Cerebellum (tissue), 4 donors: ENCODE measurements at places on chromosomes 1 and 21. TPM values are rescaled to one million over a fixed set of nuclear protein-coding genes. Genes with fewer than 3 reads are reported as not detected.

DNA sequence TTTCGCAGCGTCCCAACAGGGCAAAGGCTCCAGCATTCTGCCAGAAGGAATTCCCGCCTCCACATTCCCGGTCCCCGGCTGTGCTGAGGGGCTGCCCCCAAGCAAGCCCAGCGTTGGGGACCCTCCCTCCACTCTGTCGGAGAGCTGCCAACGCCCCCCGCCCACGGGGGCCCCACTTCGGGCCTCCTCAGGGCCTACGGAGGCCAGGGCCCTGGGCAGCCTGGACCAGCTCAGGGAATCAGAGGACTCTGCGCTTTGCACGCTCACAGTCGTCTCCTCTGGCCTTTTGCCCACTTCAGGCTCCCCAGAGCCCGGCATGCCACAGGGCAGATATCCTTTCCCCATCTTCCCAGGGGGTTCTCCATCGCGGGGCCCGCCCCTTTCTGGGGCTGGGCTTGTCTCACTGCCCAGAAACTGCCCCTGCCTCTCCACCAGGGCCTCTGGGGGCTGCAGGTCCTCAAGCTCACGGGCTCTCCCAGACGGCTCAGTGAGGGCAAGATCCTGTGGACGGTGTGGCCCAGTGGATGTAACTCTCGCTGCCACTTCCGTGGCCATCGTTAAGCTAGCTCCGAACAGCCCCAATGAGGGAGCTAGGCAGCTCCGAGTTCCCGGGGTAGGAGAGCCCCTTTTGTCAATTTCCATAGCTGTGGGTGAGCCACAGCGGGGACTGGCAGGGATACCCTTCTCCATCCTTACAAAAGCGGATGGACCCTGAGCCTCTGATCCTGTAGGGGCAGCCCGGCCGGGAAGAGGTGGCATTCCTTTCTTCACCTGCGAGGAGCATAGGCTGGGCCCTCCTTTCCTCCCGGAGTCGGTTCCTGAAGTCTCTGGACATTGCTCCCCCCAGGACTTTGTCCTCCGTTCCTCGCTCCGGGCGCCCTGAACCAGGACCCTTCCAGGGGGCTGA lies 2.8 kb downstream of the ITPKB start:
- DNase-seq = peak; percentile 39

OVAAL gene
- not detected for total RNA-seq

DNA sequence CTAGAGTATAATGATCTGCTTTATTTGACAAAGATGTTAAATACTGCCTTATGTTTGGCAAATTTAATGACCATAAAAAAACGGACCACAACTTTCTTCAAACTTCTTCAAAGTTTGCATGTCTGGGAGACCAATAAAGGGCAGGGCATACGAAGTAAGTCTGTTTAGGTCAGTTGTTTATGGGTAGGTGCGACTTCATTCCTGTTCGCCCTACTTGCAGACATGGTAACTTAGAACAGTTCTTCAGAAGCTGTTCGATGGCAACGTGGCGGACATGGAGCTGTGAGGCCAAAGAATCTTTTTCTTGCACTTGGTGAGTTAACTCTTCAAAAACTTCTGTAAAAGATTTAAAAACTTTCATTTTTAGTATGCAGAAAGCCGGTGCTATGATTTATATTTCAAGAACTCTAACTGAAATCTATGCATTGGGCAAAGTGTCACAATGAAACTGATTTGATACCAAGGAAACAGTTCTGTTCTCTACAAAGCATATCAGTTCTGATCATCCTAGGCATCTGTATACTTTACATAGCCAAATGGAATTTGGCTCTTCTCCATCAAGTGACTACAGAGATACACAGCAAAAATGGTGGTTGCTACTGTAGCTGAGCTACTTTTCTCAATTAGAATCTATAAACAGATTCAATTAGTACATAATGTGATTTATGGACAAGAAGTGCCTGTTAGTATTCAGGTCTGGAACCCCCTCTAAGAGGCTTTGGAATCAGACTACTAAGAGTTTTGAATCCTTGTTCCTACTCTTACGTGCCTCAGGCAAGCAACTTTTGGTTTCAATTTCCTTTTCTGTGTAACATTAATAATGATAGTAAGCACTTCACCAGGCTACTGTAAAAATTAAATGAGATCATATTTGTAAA lies 25.7 kb downstream of the C21orf91 start:
- no peak for DNase-seq

DNA sequence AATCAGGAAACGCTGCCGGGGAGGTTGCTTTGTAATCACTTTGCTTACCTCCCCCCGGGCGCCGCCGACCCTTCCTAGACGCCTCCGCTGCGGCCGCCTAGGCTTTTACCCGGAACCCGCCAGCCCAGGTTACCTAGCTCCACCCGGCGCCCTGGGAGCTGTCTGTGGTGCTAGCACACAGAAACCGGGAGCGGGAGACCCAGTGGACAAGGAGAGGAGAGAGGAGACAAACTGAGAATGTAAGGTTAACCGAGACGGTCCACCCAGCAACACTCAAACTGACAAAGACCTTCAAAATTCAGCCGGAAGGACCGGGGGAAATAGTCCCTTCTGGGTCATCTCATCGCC lies 9.8 kb downstream of the BARHL2 start:
- peak; percentile 41 for DNase-seq

NPHS2 gene
- total RNA-seq = not detected
